ENCODE measurements at places on chromosomes 6 and 20.

DNA sequence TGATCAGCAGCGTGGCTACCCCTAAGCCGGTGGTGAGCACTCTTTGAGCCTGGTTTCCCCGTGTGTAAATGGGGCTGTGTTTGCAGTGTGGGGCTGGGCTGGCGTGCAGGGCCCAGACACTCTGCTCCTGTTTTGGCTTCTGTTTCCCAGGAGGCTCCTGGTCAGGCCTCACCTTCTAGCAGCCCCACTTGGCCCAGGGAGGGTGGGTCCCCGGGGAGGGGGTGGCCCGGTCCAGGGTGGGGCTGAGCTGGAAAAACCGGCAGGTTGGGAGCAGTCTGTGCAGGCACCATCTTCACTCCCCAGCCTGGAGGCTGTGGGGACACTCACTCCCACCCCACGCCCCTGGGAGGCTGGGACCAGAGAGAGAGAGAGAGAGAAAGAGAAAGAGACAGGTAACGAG, 25.3 kb downstream of the CEBPB start:
- no peak for DNase-seq

DNA sequence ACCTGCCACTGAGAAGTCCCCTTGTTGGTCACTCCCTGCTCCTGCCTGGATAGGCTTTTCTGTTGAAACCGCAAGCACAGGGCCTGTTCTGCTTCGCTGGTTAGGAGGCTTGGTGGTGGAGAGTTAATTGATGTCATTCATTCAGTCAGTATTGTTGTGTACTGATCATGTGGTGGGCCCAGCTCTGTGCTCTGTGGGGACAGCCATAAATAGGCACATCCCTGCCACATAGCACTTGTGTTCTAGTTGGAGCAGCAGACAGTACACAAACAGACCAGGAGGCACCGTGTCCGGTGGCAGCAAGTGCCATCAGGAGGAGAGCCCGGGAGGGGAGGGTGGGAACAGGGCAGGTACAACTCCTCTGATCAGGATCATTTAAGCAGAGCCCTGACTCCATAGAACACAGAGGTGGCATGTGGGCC, 155.2 kb upstream of the INSM1 start:
- no peak for DNase-seq

DNA sequence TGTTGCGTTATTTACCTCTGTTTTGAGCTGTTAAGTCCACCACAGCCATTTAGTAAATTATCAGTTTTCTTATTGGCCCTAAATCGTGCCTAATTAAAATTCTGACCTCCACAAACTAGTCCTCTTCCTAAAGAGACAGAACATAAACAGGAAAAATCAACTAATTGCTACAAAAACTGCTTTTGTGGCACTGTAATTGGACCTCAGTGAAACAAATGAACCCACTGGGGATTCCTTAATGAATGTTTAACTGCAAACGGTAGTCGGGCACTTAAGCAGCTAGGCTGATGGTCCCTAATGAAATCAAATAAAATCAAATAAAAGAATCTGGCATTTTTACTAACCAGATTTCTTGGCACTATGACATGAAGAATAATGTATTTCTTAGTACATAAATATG, 513.4 kb upstream of the SLC35B3 start:
- no peak for DNase-seq

- DNase-seq: no peak
These were observed 44.2 kb downstream of the LIN28B start for GRCh38 chr6:105001063-105001462.

GRCh38 chr6:35468980-35469750, 964 bp downstream of the RPL10A start:
- DNase-seq: no peak

DNA sequence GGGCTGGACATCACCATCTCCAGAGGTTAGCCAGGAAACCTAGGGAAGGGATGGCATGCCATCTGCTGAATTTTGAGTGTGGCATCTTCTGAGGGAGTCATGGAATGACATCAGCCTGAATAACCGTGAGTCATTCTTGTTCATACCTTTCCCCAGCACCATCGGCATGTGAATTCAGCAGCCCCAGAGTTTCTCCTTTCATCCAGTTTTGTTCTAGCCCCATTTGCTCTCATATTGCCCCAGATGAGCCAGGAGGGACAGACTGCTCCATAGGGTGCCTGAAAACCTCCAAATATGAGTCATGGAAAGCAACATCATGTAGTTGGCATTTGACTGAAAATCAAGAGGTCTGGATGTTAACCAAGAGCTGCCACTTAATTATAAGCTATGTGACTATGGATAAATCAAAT, 219.2 kb upstream of the SGK1 start:
- peak; percentile 93 for DNase-seq

DNA sequence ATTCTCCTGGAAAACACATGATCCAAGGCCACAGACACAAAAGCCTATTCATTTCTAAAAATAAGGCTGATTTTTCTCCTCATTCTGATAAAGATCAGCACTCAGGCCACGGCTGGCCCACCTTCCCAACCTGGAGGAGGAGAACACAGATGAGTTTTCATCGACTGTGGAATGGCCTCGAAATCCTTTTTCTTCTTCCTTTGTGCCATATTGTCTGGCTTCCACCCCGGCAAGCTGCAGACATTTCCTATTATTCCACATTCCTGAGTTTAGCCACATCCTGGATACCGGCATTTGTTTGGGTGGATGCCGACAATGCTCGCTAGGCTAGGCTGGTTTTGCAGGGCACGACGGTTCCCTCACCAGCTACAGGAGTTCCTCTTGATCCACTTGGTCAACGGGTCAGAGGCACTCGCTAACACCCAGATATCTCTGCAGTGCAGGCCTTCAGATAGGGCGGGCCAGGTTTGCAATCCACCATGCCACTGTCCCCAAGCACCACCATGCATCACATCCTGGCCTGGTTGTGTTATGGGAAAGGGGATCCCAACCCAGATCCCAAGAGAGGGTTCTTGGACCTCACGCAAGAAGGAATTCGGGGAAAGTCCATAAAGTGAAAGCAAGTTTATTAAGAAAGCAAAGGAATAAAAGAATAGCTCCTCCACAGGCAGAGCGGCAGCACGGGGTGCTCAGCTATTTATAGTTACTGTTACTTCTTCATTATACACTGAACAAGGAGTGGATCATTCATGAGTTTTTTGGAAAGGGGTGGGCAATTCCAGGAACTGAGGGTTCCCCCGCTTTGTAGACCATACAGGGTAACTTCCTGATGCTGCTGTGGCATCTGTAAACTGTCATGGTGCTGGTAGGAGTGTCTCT, 4.2 kb upstream of the CTSZ start:
- peak; percentile 91 for DNase-seq

GRCh38 chr6:165543781-165544180, 119.3 kb downstream of the PDE10A start:
- no peak for DNase-seq

DNA sequence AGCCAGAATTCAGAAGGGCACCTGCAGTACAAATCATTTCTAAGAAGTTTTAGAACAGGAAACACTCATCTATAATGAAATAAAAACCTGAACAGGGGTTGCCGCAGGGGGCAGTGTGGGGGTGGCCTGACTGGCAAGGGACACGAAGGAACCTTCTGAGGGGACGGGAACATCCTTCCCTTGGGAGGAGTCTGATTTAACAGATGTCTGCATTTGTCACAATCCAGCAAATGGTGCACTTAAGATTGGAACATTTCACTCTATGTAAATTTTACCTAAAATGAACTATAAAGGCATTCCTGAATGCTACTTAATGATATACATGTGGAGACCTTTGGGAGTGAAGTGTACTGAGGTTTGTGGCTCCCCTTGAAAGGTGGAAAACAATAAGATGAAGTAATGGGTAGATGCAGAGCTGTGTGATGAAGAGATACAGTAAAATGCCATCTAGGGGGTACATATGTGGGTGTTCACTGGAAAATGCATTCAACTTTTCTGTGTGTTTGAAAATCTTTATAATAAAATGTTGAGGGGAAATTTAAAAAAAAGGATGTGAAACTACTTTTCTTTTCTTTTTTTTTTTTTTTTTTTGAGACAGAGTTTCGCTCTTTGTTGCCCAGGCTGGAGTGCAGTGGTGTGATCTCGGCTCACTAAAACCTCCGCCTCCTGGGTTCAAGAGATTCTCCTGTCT, 89.5 kb downstream of the SNX5 start:
- no peak for DNase-seq

DNA sequence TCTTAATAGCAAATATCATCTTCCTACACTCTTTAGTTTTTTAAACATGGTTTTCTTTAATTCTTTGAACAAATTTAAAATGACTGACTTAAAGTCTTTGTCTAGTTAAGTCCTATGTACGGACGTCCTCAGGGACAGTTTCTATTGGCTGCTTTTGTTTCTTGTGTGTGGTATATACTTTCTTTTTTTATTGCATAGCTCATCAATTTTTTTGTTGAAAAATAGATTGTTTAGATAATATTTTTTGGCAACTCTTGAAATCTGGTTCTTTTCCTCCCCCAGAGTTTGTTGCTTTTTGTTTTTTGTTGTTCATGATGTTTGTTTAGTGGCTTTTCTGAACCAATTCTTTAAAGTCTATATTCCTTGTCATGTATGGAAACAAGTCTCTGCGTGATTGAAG, 479.8 kb downstream of the PREX1 start:
- no peak for DNase-seq

GRCh38 chr6:149489967-149490366, 5.2 kb upstream of the ZC3H12D start:
- DNase-seq: no peak

GRCh38 chr20:3925899-3926638, 36.9 kb downstream of the PANK2 start:
- no peak for DNase-seq

DNA sequence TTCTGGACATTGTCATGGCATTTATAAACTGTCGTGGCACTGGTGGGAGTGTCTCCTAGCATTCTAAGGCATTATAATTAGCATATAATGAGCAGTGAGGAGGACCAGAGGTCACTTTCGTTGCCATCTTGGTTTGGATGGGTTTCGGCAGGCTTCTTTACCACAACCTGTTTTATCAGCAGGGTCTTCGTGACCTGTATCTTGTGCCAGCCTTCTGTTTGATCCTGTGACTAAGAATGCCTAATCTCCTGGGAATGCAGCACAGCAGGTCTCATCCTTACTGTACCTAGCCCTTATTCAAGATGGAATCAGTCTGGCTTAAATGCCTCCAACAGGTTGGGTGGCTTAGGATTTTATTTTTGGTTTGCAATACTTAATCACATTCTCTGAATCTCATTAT, 142.7 kb upstream of the GGTLC1 start:
- no peak for DNase-seq

DNA sequence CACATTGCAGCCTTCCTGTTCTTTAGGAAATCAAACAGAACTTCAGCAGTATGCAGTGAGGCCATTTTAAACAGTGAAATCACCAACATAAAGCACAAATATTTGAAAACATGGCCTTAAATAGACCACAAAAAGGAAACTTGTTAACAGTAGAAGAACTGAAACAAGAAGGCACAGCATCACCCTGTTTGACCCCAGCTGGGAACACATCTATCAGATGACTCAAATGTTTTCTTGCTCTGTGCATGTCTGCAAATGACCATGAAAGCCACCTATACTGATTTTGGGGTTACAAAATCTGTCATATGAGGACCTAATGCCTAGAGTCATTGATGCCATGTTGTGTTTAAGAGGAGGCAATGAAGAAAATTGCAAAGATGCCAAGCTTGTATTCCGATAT, 123.8 kb upstream of the ADGRF1 start:
- no peak for DNase-seq

DNA sequence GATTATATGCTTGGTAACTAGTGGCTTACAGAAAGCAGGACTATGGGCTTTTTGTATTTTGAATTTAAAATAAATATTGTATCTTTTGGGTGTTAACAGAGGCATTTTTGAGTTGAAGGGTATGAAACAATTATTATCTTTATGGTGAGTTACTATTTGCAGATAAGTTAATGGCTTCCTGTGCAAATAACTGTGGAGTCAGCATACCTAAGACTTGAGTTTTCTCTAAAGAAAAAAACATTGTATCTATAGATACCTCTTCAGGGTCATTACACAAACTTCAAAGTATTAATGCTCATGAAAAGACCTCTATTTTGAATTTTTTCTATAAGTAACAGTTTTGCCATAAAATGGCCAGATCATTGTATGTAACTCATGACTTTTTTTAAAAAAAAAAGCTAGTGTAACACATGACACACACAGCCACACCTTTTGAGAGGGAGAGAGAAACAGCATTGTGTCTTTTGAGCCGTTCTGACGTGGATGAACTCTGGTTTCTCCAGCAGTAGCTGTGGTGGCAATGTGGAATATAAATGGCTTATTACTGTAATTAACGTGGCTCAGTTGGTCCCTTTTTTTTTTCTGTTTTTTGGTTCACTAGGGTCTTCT, 36.3 kb downstream of the PLEKHG1 start:
- DNase-seq: no peak

GRCh38 chr6:105445481-105445880, 42.6 kb upstream of the PREP start:
- no peak for DNase-seq

GRCh38 chr20:51312480-51312783, 230.1 kb downstream of the NFATC2 start:
- no peak for DNase-seq

GRCh38 chr20:11935212-11936154, 17.8 kb downstream of the BTBD3 start:
- DNase-seq: no peak

DNA sequence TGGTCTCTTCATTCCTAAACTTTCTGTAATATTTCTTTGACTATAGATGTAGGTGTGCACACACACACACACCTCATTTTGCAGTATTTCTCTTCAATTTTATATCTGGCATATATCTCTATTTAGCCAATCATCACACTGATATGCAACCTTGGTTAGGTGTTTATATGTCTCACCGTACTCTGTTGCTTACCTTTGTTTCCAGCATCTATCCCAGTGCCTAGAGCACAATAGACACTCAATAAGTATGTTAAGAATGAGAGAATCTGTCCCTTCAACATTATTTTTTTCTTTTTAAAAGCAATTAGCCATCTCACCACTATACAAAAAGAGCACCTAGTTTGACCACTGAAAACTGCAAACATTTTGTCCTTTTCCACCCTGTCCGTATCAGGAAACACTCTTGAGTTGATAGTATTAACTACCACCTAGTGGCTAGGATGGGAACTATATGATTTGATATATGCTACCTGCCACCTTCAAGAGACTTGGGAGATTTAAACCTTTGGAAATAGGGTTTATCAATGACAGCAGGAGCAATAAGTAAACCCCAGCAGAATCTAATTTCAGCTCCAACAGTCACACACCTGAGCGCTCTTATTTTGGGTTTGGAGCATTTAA, 48.7 kb upstream of the RSPO3 start:
- peak; percentile 15 for DNase-seq

GRCh38 chr20:64254156-64254555, 1.4 kb upstream of the PCMTD2 start:
- DNase-seq: no peak

DNA sequence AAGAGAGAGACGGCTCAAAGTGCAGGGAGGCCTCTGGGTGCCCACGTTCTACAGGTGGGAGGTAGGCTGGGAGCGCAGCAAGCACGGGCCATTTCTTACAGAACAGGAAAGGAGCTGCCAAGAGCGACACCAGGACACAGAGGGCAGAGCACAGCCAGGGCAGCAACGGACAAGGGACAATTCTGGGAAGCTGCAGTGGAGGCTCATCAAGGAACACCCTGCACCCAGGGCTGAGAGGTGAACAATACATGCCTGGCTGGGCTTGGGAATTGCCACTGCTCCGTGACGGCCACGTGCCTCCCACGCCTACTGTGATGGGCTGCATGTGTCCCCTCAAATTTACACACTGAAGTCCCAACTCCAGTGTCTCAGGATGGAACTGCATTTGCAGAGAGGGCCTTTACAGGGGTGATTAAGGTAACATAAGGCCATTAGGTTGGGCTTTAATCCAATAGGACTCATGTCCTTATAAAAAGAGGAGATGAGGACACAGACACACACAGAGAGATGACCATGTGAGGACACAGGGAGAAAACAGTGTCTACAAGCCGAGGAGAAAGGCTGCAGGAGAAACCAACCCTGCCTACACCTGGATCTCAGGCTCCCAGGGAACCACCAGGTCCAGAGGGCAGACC, 13.6 kb downstream of the SERPINB6 start:
- DNase-seq: no peak
